Stimulated activated CD8-positive, alpha-beta memory T cell treated with anti-CD3 and anti-CD28 coated beads, Interleukin-4, amount 100 ng/mL, for 48 hours (primary cell): ENCODE measurements at places on chromosomes 7 and 10.

DNA sequence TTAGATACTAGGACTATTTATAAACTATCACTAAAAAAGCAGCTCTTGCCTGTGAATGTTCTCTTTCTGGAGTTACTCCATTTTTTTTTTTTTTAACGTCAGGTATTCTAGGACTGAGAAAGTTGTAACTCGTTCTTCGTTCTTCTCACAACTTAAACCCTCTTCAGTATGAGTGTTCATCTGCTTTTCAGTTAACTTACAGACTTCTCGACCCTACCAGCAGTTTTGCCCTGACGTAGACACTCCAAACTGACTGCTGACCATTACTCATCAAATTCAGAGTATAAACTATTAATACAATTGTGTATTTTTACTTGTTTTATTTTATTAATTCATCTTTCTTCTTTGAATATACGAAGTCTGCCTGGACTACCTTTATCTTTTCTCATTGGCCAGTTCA lies 353.1 kb downstream of the GPR37 start:
- no peak for DNase-seq

GRCh38 chr10:113084031-113084430 lies 134.0 kb downstream of the TCF7L2 start:
- DNase-seq, result no peak

DNA sequence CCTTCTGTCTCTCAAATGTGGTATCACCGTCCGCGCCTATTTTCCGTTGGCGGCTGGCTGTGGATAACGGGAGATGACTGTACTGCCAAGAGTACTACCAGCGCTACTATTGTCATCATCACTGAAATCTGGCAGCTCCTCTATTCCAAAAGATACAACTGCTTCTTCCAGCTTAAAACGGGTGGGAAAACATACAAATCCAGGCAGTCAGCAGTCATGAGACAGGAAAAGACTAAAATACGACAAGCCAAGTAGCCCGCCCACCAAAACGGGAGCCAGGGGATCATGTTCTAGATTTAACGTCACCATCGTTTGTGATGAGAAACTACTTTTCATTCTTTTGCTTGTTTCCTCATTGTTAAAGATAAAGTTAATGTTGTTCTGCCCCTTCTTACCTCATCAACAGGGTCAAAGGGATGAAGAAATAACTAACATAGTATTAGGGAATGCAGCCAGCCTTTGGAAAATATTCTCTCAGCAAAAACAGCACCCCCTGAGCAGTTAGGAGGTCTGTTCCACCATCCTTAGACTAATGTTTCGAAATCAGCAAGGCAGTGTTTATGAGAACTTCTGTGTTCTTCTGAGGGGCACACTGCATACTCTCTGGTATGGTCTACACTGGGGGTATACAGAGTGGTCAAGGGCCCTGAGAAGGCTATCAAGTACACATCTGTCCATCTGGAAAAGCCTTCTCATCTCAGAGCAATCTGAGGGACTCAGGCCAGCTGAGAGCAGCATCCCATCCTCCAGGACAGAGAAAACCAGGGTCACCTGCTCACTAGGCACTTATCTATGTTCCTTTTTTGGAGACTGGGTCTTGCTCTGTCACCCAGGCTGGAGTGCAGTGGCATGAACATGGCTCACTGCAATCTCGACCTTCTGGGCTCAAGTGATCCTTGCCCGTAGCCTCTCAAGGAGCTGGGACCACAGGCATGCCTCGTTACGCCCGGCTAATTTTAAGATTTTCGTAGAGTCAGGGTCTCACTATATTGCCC lies 47.5 kb downstream of the GNA12 start:
- DNase-seq, result no peak

DNA sequence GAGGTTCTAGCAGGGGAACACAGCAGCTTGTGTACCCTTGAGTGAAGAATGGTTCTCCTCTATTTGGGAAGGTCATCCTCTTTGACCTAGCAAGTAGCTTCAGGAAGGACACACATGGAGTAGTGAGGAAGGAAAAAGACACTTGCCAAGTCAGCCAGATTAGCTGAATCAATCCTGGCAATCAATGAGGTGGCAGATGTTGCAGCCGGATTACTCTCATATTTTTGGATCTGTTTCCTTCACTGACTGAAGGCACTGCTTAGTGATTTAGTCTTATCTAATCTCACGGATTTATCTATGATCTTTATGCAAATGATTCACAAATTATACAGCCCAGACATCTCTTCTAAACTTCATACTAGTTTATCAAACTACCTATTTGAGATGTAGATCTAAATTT lies 218.8 kb downstream of the GPR158 start:
- no peak for DNase-seq

GRCh38 chr10:28728366-28728765 lies 51.0 kb downstream of the BAMBI start:
- DNase-seq, result no peak

DNA sequence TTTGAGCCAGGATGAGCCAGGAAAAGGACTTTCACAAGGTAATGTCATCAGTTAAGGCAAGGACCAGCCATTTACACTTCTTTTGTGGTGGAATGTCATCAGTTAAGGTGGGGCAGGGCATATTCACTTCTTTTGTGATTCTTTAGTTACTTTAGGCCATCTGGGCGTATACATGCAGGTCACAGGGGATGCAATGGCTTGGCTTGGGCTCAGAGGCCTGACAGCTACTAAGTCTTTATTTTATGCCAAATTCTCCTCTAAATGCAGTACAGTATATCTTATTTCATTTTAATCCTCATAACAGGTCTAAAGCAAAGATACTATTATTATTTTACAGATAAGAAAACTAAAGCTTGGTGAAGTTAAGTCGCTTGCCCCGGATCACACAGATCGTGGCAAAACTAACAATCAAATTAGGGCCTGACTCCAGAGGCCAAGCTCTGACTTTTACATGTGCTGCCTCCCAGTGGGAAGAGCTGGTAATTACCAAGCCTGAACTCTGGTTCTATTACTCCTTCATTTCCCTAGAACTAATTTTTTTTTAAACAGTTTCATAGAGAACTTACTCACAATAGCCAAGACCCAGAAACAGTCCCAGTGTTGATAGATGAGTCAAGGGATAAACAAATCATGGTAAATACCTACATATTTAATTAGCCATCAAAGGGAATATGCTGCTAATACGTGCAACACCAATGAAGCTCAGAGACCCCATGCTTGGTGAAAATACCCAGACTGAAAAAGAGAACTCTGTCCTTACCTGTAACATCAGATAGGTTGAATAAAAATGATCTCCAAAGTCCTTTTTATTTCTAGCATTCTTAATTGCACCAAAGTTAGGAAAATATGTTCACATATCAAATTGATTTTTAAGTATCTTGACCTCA lies 35.4 kb downstream of the C7orf25 start:
- peak; percentile 78 for DNase-seq

GRCh38 chr7:71612911-71613310 lies 481.0 kb downstream of the GALNT17 start:
- DNase-seq, result no peak

GRCh38 chr10:49751636-49752510 lies 10.2 kb downstream of the OGDHL start:
- DNase-seq, result no peak

DNA sequence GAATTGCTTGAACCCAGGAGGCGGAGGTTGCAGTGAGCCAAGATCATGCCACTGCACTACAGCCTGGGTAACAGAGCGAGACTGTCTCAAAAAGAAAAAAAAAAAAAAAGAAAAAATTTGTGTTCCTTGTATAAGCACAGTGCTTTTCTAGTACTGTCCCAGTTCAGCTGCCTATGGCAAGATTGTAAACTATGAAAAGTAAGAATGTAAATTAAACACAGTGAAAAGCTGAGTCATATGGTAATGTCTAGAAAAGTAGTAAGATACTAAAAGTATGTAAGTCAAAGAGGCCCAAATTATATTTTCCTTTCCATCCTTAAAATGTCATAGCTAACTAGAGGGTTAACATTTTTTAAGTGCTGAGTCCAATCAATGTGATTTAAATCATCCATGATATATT lies 42.8 kb downstream of the RBM20 start:
- no peak for DNase-seq

- DNase-seq, result no peak
Observed at GRCh38 chr10:59284118-59284975, 78.0 kb downstream of the FAM13C start.

GRCh38 chr10:122298598-122299301 lies 27.7 kb downstream of the BTBD16 start:
- DNase-seq, result peak; percentile 80
